ENCODE measurements at places on chromosomes 7 and 10. TPM values are rescaled to one million over a fixed set of nuclear protein-coding genes. Genes with fewer than 3 reads are reported as not detected.

CH25H gene
- total RNA-seq, result 1.3 TPM

PIK3CG gene
- total RNA-seq, result 11.0 TPM

TMEM236 gene
- total RNA-seq, result 0.44 TPM

NKX6-2 gene
- total RNA-seq, result not detected

GTF2IRD1 gene
- total RNA-seq, result 14.4 TPM

NUPR2 gene
- total RNA-seq, result not detected

FAM25C gene
- total RNA-seq, result not detected

STAG3 gene
- 0.96 TPM for total RNA-seq

LBX1 gene
- total RNA-seq, result not detected

SPDYE16 gene
- not detected for total RNA-seq

RNF32 gene
- total RNA-seq, result 0.75 TPM

- H3K4me3 ChIP-seq, result no peak overlapping the region
- no peaks in the 10 kb centered on the region for H3K36me3 ChIP-seq
- peaks cover 10% of the 10 kb centered on the region for H3K4me1 ChIP-seq
- no peak for DNase-seq
- H3K27me3 ChIP-seq, result no peaks in the 10 kb centered on the region
Measured at GRCh38 chr7:121192834-121193233, 136.0 kb upstream of the WNT16 start.

- H3K4me1 ChIP-seq, result peaks cover 12% of the 10 kb centered on the region
- peak within 1 kb of the TSS; percentile 81 for H3K27ac ChIP-seq
- H3K27me3 ChIP-seq, result no peaks in the 10 kb centered on the region
- DNase-seq, result peak; percentile 72
- peak within 1 kb of the TSS; percentile 74 for H3K4me3 ChIP-seq
- H3K36me3 ChIP-seq, result peaks cover 11% of the 10 kb centered on the region
Measured at GRCh38 chr7:139035586-139036353, at the start of gene ZC3HAV1L. Gene ZC3HAV1L, minus strand, starts transcription at chr7:139036042. Its CDS starts 25 bp downstream, at chr7:139036017.

DNA sequence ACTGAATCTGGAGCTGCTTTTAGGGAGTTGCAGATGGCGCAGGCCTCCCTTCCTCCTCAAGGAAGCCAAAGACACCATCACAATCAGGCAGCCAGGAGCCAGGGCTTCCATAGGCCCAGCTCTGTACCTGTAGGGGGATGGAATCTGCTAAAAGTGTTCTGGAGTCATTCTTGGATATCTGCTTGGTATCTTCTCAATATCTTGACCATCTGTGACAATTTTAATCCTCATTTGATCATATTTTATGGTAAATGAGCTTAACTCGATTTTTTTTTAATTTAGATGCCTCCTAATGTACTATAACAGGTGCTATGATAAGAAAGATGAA lies 3.1 kb downstream of the ST7 start:
- no peaks in the 10 kb centered on the region for H3K36me3 ChIP-seq
- peaks cover 47% of the 10 kb centered on the region for H3K4me1 ChIP-seq
- no peak for DNase-seq
- no peak overlapping the region for H3K4me3 ChIP-seq
- peak overlapping the region; percentile 17 for H3K27ac ChIP-seq

DNA sequence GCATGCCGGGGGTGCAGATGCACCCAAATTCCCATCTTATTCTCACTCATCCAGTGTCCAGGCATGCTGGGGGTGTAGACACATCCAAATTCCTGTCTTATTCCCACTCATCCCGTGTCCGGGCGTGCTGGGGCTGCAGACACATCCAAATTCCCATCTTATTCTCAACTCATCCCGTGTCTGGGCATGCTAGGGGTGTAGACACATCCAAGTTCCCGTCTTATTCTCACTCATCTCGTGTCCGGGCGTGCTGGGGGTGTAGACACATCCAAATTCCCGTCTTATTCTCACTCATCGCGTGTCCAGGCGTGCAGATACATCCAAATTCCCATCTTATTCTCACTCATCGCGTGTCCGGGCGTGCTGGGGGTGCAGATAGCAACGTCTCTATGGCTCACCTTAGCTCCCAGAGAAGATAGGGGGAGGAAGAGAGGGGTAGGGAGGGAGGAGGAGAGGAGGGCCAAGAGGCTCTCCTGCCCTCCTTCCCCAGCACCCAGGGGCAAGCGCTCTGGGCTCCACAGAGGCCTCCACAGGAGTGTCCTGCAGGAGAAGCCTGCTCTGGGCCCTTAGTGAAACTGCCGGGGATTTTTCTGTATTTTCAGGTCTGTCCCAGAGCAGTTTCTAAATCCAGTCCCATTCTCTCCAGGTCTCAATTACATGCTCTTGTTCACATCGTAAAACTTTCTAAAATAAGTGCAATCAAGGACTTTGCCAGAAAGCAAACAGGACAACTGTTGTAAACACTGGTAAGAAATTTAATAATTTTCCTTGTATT lies 210.8 kb downstream of the DIP2C start:
- peaks cover 7% of the 10 kb centered on the region for H3K36me3 ChIP-seq
- no peaks in the 10 kb centered on the region for H3K27me3 ChIP-seq
- H3K4me1 ChIP-seq, result peaks cover 9% of the 10 kb centered on the region
- H3K27ac ChIP-seq, result no peak overlapping the region
- DNase-seq, result peak; percentile 6

- H3K27me3 ChIP-seq, result no peaks in the 10 kb centered on the region
- H3K4me1 ChIP-seq, result no peaks in the 10 kb centered on the region
- no peaks in the 10 kb centered on the region for H3K36me3 ChIP-seq
Measured at GRCh38 chr10:3002304-3002703, 65.0 kb upstream of the PFKP start.
